Activated naive CD8-positive, alpha-beta T cell treated with anti-CD3 and anti-CD28 coated beads for 36 hours (primary cell): ENCODE measurements at places on chromosomes 4 and X. TPM values are rescaled to one million over a fixed set of nuclear protein-coding genes. Genes with fewer than 3 reads are reported as not detected.

The CTAG1A gene
- total RNA-seq, result not detected

DNA sequence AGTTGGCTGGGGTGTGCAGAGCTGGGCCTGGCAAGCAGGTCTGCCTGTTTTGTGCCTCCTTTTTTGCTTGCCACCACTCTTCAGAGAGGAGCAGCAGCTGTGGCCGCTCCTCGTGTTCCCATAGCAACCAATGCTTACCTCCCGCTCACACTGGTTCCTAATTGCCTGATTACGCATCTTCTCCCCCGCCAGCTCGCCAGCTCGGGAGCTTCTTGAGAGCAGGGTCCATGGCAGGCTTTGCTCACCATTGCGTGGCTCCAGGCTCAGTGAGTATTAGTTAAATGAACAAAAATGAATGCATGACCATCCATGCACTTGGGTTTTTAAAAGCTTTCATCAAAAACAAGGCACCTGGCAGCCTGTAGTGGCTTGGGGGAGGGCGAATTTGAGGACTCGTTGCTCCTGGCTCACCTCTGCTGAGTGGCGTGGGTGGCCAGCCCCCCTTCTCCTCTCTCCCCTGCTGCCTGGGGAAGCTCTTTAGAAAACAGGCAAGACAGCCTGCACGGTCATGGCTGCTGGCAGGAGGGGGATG is 14.2 kb upstream of the PJA1 start:
- DNase-seq, result no peak

The POU4F2 gene
- not detected for total RNA-seq

DNA sequence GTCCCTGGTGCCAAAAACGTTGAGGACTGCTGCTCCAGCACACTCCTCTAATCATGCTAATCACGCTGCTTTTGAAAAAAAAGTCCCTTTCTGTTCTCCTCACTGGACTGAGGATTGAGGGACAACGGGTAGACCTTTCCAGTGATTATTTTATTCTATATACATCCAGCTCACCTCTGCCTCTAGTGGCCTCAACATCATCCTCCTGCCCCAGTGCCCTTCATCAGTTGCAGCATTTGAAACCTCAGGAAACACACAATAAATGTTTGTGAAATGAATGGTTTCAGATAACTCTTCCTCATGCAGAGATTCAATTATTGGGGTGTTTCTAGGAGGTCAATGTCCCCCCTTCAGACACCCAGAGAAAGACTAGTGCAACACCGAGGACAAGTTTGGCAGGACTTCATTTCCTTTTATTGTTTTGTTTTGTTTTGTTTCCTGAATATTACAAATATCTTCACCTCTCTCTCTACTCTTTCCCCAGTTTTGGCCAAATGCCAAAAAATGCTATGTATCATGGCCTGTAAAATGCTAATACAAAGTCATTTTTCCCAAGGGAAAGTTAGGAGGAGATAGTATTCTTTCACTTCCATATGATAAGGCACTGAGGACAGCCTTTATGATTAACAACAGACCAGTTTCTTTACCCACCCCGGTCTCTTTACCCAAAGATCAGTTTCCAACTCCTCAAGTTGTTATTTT is 460.1 kb upstream of the SLIT2 start:
- DNase-seq, result no peak

- no peak for DNase-seq
Measured at GRCh38 chrX:121836000-121836399, 788.6 kb downstream of the GLUD2 start.

The CNGA1 gene
- 0.34 TPM for total RNA-seq

- DNase-seq, result no peak
Measured at GRCh38 chrX:37361596-37361995, 12.4 kb downstream of the PRRG1 start.

The ARHGAP36 gene
- not detected for total RNA-seq

The NPY1R gene
- not detected for total RNA-seq

GRCh38 chr4:167000141-167000852 is 234.0 kb downstream of the SPOCK3 start:
- no peak for DNase-seq

The CLGN gene
- 0.27 TPM for total RNA-seq

The TAF7L gene
- total RNA-seq, result not detected

DNA sequence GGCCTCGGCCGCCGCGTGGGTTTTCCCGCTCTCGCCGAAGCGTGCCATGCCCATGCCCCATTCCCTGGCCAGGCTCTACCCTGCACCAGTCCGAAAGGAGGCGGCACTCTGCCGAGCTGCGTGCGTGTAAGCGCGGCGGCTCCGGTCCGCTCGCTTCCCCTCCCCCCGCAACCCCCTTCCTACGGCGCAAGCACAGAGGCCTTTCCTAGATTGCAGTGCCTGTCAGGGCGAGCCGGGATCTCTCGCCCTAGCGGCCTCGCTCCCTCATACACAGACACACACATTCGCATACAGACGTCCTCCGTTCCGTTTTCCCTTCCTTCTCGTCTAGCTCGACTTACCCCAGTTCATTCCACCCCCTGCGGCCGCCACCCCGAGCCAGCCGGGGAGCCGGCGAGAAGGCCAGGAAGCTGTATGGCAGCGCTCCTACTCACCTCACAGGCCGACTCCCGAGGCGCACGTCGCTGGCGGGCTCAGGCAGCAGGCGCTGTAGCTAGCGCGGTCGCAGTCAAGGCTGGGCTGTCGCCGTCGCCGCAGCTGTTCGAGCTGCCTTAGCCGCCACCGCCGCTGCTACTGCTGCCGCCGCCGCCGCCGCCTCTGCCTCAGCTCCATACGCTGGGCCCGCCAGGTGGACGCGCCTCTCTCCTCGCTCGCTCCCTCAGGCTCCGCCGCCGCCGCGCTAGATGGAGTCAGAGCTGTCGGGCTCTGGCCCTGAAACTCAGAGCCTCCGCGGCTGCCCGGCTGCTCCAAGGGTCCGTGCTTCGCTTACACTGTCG is 615 bp downstream of the NEXMIF start:
- peak; percentile 56 for DNase-seq
